ENCODE measurements at places on chromosomes 6 and 20. TPM values are rescaled to one million over a fixed set of nuclear protein-coding genes. Genes with fewer than 3 reads are reported as not detected.

DNA sequence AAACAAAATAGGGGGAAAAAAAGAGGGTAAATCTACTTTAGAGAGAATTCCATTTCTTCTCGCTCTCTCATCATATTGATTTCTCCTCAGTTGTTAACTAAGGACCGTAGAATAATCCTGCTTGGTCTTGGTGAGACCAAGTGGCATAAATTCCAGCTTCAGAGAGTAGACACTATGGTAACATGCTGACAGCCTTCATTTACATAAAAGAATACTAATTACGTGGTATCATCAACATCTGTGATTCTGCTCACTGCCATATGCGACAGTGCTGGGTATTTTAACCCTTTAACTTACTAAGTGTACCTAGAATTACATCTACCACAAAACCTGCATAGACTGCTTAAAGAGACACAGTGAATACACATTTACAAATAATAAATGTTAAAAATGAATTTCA is 27.1 kb downstream of the TOMM6 start:
- DNase-seq = no peak

DNA sequence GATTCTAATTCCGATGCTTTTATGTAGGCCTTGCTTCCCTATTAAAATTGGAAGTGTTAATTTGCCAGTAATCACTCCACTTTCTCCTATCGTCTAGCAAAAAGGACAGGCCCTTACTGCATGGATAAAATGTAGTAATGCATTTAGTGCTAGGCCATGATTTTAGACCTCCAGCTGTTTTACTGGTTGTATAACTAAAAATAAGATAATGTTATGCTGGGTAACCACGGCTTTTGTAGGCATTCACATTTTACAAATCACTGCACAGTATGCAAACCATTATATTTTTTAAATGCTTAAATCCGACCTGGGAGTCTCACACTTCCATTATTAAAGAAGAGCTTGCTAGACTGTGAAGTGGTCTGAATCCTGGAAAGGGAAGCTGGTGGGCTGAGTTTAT is 179.5 kb downstream of the TFAP2A start:
- DNase-seq = no peak

GRCh38 chr6:128990915-128991314 is 108.0 kb downstream of the LAMA2 start:
- DNase-seq = no peak

DNA sequence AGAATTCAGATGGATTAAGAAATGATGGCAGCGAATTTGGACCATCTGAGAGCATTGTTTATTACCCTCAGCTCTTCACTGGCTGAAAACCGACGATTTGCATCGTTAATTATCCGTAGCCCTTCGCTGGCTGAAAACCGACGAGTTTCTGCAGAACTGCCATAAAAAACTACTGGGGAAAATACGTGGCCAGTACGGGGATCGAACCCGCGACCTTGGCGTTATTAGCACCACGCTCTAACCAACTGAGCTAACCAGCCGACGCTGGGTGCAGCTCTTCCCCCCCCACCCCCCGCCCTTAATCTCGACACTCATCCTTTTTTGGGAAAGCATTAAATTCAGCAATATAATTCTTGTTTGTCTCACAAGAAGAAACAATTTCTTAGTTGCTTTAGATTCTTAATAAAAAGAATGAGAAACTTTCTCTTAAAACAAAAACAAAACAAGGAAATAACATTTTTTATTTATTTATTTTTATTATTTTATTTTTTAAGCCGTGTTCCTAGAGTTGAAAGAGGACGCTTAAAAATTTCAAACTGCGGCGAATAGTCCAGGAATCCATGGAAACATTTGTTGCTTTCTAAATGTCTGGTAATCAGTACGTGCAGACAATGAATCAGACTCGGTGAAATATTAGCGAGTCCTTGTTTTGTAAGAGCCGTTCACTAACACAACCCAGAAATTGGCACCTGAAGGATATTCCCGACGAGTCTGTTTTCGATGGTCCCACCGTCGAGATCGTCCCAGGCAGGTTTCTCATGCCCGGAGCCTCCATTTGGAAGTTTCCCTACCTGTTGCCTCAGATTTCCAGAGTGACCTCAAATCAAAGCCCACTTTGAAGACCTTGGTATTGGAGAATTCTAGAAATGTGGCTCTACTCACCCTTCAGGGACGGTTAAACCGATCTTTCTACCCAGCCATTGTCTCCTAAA is 27.8 kb downstream of the PRSS16 start:
- DNase-seq = peak; percentile 81

DNA sequence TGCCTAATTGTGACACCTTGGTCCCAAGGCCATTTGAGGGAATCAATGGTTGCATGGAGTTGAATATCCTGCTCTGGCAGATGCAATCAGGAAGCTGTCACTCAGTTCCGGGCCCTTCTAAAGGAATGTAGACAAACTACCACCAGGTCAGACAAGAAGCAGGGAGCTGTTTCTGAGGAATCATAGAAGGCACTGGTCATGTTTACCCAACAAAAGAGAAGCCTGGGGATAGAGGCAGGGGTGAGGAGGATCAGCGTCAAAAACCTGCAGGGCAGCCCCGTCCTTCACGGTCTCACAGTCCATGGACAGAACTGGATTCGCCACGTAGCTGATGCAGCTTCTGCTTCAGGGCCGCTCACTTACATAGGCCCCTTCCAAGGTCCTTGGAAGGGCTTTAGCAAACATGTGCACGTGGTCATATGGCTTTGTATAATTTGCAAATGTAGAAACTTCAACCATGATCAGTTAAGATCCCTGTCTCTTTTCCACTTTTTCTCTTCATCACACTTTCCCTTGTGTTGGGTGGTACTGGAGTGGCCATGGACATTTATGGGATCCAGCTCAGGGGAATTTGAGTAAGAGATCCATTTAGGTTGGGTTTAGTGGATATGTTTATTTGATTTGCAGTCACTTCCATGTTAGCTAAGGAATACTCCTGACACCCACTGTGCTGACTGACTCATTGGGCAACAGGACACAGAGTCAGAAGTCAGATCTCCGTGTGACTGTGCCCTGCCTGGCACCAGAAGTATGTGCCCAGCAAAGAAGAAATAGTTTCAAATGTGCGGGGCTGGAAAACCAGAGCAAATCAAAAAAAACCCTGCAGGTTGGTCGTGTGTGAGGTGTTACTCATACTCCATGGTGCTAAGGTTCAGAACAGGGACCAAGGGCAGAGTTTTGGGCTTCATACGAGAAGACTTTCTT is 60.0 kb upstream of the ZFAND3 start:
- DNase-seq = no peak

GRCh38 chr20:37807471-37808232 is 95.3 kb upstream of the VSTM2L start:
- DNase-seq = no peak

- DNase-seq = peak; percentile 77
Observed at GRCh38 chr6:21987501-21987957, 309.3 kb downstream of the PRL start.

DNA sequence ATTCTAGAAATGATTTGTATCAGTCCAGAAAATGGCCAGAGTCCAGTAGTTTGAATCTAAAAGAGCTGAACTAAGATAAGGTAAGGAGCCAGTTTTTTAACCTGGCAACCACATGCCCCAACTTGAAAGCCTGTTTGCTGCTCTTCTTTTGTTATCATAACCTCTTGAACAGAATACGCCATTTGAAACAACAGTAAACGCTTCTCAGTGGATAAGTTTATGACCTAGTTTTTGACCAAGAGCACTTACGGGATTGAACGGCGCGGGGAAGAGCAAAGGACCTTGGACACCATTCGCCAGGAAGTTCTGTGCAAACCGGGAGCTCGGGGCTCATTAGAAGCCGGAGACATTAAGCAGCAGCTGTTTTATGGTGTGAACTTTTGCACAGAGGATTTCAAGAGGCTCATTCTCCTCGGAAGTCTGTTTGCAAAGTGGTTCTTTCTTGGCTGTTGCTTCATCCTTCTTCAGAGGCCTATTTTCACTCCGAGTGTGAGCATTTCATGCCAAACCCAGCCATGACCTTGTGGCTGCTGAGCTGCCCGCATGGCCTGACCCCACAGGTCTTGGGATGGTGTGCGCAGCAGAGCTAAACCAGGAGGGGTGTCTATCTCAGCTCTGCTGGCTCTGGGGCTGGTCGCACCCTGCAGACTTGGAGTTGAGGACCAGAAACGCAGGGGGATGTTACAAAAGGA is 215.1 kb downstream of the SOX4 start:
- no peak for DNase-seq

- no peak for DNase-seq
Observed at GRCh38 chr6:71130277-71130676, 158.3 kb upstream of the OGFRL1 start.

GRCh38 chr20:51384875-51385274 is 157.6 kb downstream of the NFATC2 start:
- no peak for DNase-seq

- DNase-seq = peak; percentile 11
Observed at GRCh38 chr20:51447097-51447764, 95.3 kb downstream of the NFATC2 start.

DNA sequence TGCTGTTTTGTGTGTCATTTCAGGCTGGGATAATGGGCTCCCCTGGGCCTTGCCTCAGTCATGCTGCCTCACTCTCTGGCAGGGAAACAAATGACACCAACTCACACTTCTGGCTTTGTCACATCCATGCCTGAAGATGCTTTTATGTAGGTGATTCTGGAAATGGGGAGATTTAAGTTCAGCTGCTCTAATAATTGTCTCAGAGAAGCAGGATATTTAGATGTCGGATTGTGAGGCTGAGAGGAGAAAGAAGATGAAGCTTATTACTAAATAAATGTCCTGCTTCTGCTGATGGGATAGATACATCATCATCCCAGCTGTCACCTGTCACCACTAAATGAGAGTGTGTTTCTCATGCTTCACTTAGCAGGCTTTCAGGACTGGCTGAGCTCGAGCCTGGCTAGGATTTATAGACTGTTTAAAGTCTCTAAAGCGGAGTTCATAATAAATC is 480.2 kb upstream of the SPTLC3 start:
- no peak for DNase-seq

DNA sequence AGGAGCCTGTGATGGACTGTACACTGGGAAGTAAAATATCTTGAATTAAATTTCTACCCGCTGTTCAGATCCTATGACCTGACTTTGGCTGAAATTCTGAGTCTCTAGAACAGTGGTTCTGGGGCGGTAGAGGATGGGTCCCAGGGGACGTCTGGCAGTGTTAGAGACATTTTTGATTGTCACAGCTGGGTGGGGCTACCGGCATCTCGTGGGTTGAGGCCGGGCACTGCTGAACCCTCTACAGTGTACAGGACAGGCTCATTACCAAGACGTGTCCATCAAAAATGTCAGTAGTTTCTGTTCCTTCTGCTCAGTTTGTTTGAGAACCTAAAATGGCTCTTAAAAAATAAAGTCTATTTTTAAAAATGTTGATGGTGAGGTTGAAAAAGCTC is 11.5 kb upstream of the RPS6KA2 start:
- no peak for DNase-seq

DNA sequence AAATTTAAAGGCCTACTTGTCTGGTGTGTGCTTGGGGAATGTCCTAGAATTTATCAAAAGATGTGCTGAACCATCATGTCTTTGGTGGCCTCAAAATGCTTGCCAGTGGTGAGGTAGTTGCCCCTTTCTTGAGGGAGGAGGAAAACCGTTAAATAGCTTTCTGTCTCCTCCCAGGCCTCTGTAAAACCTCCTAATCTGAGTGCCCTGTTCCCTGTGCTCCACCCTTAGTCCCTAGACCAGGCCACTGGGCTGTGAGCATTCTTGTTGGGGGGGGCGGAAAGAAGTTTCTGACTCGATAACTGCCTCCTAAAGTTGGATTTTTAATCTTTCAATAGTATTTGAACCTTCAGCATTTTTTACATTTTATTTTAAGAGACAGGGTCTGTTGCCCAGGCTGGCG is 23.1 kb downstream of the JARID2 start:
- DNase-seq = no peak

DNA sequence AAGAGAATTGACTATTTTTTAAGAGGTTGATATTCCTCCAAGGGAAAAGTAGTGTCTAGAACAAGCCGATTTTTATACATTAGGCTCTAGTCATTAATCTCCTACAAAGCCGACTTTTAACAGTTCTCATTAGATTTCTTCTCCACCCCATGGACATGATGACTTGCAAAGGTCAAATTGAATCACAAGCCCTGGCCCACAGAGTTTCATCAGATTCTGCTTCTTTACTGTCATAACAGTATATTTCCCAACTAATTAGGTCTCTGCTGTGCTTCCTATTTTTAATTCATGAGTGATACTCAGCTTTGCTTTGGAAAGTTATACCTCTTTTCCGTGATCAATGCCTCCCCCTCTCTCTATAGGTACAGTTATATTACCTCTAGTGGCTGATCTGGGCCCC is 90.6 kb upstream of the ADGRB3 start:
- no peak for DNase-seq

GRCh38 chr20:37681384-37682112 is 12.3 kb upstream of the CTNNBL1 start:
- DNase-seq = no peak

DNA sequence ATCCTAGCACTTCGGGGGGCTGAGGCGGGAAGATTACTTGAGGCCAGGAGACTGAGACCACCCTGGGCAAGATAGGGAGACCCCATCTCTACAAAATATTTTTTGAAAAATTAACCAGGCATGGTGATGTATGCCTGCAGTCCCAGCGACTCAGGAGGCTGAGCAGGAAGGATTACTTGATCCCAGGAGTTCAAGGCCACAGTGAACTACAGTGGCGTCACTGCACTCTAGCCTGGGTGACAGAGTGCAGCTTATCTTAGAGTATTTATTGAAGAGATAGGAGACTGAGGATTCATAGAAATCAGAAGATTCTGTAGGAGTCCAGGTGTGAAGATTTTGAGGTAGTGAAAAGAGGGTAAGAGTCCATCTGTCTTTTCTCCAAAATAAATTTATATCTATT is 45.0 kb downstream of the SLC17A5 start:
- no peak for DNase-seq

DNA sequence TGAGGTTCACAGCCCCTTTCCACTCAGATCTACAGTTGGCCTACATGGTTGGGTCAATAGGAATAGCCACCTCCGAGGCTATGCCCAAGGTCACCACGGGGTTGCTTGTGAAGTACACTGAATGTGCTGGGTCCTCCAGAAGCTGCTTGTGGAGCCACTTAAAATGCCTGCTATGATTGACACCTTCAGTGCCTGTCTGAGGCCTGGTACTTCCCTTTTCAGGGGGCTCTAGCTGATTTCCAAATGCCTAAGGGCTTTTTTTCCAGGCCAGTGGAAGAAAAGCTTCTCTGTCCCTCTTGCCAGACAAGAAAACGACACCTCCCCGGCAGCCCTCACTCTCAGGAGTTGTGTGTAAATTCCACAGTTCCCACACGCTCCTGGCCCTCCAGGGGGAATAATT is 6.3 kb upstream of the NXT1 start:
- DNase-seq = no peak

Gene RAD21L1
- polyA plus RNA-seq = 0.24 TPM

Gene NRSN1
- polyA plus RNA-seq = not detected

Gene BPIFB1
- polyA plus RNA-seq = not detected

Gene BNIP5
- not detected for polyA plus RNA-seq

Gene TMEM74B
- 19.0 TPM for polyA plus RNA-seq

Gene FAM83C
- not detected for polyA plus RNA-seq

Gene PACSIN1
- polyA plus RNA-seq = 0.98 TPM

Gene KIF25
- polyA plus RNA-seq = not detected

Gene DOK5
- not detected for polyA plus RNA-seq

Gene SMPD2
- polyA plus RNA-seq = 21.8 TPM

Gene SLC22A16
- polyA plus RNA-seq = not detected

Gene TRIM15
- 2.9 TPM for polyA plus RNA-seq

Gene CNR1
- polyA plus RNA-seq = 0.94 TPM

Measured in K562 (cell line).